ENCODE measurements at places on chromosomes 2 and 18.
A peak's percentile ranks its signal among the peaks of the same experiment; 100 is the strongest.

- no peak for DNase-seq
Observed at GRCh38 chr18:8856769-8857393, 151.5 kb downstream of the MTCL1 start.

GRCh38 chr2:128726236-128726635, 407.6 kb upstream of the HS6ST1 start:
- no peak for DNase-seq

DNA sequence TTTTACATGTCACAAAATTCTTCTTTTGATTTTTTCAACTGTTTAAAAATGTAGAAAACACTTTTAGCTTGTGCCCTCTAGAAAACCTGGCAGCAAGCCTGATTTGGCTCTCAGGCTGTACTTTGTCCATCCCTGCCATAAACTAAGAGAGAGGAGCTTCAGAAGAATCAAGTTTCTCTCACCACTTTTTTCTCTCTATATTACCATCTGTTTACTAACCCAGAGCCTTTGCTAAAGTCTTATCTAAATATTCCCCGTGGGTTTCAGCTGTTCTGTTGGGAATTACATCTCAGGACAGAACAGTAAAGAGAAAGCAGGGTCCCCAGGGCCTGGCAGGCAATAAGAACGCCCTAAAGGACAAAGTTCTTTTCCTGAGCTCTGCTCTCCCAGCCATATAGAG, 409.1 kb upstream of the CRIM1 start:
- no peak for DNase-seq

DNA sequence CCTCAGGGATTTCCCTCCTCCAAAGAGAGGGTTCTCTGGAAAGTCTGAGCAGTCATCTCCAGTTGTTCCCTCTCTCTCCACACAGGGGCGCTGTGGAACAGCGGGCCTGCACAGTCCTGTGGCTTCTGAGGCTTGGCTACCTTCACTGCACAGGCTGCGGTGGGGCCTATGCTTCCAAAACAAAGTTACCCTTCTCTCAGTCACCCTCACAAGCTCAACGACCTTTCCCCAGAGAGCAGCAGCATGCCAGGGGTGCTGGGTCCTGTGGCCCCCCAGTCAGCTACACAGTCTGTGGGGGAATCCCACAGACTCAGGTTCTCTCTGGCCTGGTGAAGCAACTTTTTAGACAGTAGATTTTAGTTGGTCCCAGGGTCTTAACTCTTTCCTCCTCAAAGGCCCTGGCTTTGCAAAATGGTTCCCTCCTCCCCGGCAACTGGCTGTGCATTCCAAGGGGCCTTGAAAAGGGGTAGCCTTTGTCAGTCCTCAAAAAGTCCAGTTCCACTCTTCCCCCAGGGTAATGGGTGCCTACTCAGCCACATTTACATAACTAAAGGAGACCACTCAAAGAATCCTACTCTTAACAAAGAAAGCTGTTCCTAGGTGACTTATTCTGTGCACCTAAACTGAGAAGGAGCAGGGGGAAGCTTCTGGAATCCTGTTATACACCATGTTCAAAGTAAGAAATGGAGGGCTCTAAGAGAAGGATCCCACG, 14.9 kb downstream of the B3GNT7 start:
- no peak for DNase-seq

GRCh38 chr18:57910817-57911216, 107.7 kb upstream of the ATP8B1 start:
- no peak for DNase-seq

- no peak for DNase-seq
Observed at GRCh38 chr2:71830497-71831192, 317.0 kb downstream of the CYP26B1 start.

DNA sequence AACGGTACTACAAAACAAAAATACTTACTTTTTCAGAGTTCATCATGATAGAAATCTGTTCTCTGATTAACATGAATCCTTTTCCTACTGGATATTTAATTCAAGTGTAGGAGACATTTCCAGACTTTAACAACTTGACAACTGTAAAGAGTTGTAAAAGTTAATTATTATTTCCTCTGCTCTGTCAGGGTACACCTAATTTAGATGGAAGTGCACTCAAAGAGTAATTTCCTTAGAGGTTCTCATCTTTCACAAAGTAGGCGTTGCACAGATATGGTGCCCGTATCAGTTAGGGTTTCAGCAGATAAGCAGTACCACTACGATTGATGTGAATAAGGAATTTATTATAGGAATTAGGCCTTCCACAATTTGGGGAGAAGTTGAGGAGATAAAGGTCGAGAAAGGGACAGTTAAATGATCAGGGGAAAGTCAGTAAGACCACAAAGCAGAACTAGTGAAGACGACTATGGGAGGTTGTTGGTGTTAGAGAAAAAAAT, 16.2 kb upstream of the PDE11A start:
- DNase-seq, result no peak

- DNase-seq, result no peak
Observed at GRCh38 chr2:231514951-231515297, 15.3 kb downstream of the NMUR1 start.

GRCh38 chr2:217283460-217283859, 423.6 kb upstream of the TNP1 start:
- no peak for DNase-seq

DNA sequence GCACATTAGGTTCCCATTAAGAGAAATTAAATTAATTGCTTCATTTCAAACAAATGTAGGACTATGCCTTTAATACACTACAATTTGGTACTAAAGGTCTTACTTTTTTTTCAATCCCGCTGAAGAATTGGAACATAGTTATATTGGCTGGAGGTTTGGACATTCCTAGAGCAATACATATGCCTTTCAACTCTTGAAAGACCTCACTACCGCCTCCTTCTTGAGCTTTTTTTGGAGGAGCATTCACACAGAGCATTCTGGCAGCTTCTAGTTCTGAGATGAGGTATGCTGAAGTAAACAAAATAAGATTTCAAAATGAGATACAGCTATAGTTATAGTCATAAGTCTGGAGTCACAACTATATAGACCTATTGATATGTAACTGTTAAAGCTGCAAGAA, 10.9 kb downstream of the FAM98A start:
- no peak for DNase-seq

DNA sequence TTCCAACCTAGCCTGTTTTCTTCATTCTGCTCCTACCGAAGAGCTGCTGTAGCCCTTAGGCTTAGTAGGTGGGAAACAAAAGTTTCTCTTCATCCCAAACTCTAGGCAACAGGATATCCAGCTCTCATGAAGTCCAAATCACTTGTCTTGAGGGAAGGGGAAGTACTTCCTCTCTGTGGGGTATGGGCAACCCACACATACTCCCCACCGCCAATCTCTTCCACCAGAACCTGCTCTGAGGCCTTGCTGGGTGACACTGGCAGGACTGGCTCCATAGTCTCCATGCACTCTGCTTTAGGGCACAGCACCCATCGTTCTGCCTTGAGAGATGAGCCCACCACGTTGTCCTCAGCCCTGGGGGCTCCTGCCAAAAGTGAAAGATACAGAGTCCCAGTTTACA, 173.0 kb downstream of the NCK2 start:
- DNase-seq, result no peak

- DNase-seq, result no peak
Observed at GRCh38 chr2:241968417-241968816, 98.9 kb downstream of the RTP5 start.

DNA sequence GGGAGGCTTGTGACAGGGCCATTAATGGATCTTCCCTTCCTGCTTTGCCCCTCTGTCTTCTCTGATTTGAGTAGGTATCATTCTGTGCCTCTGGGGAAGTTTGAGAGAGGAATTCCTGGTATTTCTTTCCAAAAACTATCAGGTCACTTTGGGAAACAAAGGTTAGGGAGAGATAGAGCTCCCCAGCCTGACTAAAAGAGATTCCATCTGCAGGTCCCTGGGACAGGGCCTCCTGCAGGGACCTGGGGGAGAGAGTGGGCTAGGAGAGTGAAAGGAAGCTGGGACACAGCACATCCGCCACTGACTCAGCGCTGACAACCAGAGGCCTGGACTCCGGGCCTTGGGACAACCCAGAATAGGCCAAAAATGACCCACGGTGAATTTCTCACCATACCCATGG, 6.4 kb downstream of the GALNT14 start:
- no peak for DNase-seq

GRCh38 chr2:46264447-46264846, 32.8 kb upstream of the EPAS1 start:
- DNase-seq, result no peak

- no peak for DNase-seq
Observed at GRCh38 chr2:175009917-175010621, 4.9 kb upstream of the CHN1 start.

GRCh38 chr2:37865640-37866039, 59.4 kb upstream of the RMDN2 start:
- DNase-seq, result no peak

DNA sequence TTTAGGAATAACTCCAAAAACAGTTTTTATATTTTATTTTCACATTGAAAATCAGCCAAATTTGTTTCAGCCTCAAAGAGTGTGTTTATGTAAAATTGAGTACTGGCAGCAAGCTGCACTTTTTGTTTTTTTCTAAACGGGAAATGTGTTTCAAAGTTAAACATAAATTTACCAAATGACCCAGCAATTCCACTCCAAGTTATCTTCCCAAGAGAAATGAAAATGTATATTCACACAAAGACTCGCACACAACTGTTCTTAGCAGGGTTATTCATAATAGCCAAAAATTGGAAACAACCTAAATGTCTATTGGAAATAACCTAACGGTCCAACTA, 9.3 kb downstream of the ALPK2 start:
- no peak for DNase-seq

- peak; percentile 14 for DNase-seq
Observed at GRCh38 chr2:176085861-176086771, 2.4 kb upstream of the EVX2 start.

- no peak for DNase-seq
Observed at GRCh38 chr2:235934059-235934773, 234.0 kb downstream of the GBX2 start.

GRCh38 chr2:238081150-238081549, 19.0 kb upstream of the ESPNL start:
- DNase-seq, result peak; percentile 16

GRCh38 chr2:240936106-240936505, 30.0 kb downstream of the CROCC2 start:
- DNase-seq, result no peak

DNA sequence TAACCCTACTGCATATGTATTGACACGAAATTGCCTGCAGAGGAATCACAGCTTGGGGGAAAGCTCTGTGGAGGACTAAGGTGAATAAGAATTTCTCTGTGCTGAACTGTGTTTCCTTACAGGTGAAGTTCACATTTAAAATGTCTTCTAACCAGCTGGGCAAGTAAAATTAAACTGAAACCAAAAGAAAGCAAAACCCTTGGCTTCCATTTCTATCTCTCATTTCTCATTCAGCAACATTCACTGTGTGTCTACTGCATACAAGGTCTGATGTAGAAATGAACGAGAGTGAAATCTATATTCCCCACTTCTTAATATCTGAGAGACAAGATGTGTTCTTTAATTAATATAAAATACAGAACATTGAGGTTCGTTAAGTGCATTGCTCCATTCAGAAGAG, 397.3 kb downstream of the SOX11 start:
- no peak for DNase-seq

- DNase-seq, result no peak
Observed at GRCh38 chr18:21277578-21277977, 35.5 kb downstream of the GREB1L start.

GRCh38 chr2:33336036-33336625, 140.3 kb upstream of the RASGRP3 start:
- no peak for DNase-seq

Data from hippocampal formation (tissue), 2 donors.